Esophagus squamous epithelium (tissue), 5 donors: ENCODE measurements at places on chromosomes 13 and 19.
A peak's percentile ranks its signal among the peaks of the same experiment; 100 is the strongest.

DNA sequence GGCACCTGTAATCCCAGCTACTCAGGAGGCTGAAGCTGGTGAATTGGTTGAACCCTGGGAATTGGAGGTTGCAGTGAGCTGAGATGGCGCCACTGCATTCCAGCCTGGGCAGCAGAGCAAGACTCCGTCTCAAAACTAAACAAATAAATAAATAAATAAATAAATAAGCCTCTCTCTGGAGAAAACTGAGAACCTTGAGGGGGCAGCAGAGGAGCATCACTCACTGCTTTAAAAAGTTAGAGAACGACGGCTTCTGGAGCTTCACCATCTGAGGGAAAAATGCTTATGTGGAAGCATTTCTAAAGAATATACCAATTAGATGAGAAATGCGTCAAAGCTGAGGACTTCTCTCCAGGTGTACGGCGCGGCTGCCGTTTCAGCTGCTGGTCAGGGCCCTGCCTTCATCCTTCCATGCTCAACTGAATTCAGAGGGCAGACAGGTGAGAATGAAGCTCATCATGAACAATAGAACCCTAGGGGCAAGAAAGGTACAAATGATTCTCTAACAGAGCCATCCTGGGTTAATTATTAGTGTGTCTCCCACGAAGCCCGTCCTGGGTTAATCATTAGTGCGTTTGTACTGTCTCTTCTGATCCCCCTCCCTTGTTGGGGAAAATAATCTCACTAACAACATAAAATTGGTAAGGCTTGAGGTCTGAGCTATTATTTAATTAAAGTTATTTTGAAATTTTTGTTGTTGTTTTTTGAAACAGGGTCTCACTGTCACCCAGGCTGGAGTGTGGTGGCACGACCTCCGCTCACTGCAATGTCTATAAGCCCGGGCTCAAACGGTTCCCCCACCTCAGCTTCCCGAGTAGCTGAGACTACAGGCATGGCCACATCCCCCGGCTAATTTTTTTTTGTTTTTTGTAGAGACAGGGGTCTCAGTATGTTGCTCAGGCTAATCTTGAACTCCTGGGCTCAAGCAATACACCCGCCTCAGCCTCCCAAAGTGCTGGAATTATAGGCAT is 80.1 kb downstream of the IPO5 start:
- DNase-seq: no peak

GRCh38 chr19:41377977-41378709 is 1.8 kb downstream of the TMEM91 start:
- no peak for DNase-seq

GRCh38 chr19:39969266-39969665 is 1.7 kb upstream of the PSMC4 start:
- DNase-seq: no peak

DNA sequence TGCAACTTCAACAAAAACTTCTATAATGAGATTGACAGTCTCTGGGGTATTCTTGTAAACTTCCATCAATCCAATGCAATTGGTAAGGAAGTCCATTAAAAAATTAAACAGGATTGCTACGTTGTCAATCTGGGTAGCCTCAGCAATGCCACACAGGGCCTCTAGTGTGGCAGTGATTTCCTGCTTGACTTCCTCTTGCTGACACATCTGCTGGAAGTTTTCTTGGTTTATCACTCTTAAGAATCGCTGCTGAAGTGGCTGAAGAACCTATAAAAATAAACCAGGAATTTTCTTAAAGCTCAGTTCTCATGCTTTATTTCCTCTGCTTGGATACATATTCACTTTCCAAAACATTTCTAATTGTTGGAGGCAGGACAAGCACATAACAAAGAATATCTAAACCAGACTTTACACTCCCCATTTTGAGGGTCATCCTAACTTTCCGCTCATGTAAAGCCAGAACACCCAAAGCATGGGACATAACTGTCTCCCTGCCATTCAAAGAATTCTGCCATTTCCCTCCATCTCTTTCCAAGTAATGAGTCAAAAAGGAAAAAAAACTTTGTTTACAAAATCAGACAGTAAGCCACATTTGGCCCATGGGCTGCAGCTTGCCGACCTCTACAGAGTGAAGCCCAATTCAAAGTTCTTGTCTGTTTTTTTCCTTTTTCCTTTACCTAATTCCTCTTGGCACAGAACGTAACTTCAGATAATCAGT is 23.2 kb upstream of the EEF1AKMT1 start:
- no peak for DNase-seq

- no peak for DNase-seq
Observed at GRCh38 chr13:25699056-25699455, 327.3 kb downstream of the ATP8A2 start.

DNA sequence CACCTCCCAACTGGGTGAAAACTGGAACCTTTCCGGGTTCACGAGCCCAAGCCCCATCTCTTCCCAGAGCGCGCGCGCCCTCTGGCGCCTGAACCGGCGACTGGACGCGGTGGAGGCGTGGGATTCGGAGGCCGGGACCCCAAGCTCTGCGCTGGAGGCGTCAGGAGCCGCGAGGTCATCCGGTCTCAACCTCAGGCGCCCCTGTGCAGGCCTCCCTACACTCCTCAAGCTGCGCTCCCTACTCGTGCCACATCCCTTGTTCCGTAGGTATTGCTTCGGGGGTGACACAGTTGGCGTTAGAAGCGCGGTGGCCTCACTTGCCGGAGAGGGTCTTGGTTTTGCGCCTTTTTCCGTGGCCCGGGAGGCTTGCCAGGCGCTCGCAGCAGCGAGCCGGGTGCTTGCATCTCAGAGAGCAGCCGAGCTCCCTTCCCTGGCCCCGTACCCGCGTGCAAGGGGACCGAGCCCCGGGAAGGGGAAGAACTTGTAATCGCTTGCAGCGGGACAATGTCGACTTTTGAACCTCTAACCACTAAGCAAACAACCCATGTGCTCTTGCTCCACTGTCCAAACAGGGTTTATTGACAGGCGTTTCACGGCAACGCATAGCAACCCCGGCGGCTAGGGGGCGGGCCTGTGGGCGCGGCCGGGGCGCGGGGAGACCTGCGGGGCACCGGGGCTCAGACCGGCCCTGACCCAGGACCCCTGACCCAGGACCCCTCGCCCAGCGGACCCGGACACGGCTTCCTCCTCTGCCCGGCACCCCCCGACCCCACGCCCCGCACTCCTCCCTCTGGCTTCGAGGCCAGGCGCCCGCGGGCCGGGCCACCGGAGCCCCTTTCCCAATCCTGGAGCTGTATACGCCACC is 8.5 kb downstream of the CDX2 start:
- DNase-seq: no peak

GRCh38 chr13:23866420-23867026 is 22.7 kb downstream of the MIPEP start:
- no peak for DNase-seq

GRCh38 chr19:35949131-35949530 is 13.0 kb downstream of the LRFN3 start:
- no peak for DNase-seq

DNA sequence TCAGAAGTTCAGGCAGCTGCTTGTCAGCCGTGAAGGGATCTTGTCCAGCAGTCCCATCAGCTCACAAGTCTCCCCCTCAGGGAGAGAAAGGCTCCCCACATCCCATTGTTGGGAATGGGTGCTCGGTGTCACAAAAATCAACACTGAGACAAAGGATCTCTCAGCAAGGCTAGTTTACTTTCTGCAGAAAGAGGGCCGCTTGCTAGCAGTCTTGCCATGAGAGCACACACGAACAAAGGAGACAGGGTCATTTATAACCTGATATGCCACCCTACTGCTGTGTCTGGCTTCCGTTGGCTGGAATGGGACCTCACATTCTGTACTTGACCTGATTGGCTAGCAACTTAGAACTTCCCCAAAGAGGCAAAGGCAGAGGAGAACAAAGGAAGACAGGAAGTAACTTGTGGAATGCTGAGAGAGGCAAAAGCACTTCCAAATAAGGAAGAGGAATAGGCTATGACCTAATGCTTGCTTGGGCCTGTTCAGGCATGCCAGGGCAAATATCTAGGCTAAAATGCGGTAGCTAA is 8.7 kb upstream of the IGFL3 start:
- DNase-seq: no peak

DNA sequence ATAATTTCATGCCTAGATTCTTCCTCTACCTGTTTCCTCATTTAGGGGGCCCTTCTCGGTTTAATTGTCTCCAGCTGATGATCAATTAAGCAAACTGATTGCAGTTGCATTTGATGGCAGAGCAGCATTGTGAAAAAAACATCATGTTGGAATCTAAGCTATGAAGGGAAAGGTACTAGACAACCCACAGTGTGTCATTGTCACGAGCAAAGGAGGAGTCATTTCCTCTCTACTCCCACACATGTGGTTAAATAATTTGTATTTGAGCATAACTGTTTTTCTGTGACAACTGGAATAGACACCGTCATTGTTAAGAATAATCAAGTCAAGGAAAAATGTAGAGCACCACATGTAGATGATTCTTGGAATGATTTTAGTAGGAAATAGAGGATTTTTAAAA is 240.3 kb downstream of the DCT start:
- no peak for DNase-seq

GRCh38 chr13:21619633-21620220 is 15.8 kb upstream of the MICU2 start:
- no peak for DNase-seq

DNA sequence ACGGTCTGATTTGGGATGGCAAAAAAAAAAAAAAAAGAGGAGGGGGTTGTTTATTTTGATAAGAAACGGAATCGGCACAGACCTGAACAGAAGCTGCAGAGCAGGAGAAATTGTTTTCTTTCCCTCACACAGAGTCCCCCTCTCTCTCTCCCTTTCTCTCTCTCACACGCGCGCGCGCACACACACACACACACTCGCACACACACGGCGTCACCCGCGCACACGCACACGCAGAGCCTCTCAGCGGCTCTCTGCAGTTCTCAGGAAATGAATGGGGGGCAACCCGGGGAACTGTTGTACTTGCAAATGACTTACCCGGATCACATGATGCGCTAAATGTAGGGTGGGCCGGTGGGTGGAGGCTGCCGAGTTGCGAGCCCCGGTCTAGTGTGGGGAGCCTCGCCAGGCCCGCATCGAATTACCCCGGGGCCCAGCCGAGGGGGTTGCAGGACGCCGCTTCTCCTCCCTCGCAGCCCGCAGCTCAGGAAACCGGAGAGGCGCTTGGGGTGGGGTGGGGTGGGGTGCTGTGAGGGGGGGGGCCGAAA is 475 bp downstream of the KLF12 start:
- DNase-seq: peak; percentile 78

GRCh38 chr13:58488251-58488650 is 856.7 kb downstream of the PCDH17 start:
- DNase-seq: no peak

DNA sequence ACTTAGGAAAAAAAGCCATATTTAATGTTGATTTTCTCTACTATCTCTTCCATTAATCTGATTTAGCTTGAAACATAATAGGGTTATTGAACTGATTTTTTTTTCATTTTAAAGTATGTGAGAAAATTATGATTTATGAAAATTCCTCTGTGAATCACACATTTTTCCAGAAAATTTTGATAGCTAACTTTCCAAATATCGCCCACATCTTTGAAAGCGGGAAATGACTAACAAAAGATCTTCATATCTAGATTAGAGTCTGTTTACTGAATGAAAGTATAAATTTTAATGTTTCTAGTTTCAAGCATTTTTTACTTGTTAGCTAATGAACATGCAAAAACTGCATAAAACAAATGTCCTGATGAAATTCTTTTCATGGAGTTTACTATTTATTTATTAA is 97.4 kb downstream of the POSTN start:
- no peak for DNase-seq

GRCh38 chr19:19259741-19260140 is 13.4 kb downstream of the TM6SF2 start:
- no peak for DNase-seq

DNA sequence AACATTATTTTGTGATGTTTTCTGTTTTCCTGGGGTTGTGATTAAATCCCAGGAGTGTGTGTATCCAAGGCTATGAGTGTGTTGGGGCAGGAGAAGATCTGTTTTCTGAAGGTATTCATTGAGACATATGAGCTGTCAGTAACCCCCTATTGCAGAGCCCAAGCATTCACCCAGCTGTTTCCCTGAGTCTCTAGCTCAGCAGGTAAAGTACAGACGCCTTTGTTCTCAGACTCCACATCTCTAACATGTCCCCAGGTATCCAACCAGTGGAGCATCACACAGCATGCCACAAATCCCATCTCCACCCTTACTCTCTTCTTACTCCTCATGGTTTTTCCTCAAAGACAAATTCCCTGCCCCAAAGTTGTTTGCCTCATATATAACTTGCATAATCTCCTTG is 213.6 kb downstream of the PCDH20 start:
- no peak for DNase-seq

DNA sequence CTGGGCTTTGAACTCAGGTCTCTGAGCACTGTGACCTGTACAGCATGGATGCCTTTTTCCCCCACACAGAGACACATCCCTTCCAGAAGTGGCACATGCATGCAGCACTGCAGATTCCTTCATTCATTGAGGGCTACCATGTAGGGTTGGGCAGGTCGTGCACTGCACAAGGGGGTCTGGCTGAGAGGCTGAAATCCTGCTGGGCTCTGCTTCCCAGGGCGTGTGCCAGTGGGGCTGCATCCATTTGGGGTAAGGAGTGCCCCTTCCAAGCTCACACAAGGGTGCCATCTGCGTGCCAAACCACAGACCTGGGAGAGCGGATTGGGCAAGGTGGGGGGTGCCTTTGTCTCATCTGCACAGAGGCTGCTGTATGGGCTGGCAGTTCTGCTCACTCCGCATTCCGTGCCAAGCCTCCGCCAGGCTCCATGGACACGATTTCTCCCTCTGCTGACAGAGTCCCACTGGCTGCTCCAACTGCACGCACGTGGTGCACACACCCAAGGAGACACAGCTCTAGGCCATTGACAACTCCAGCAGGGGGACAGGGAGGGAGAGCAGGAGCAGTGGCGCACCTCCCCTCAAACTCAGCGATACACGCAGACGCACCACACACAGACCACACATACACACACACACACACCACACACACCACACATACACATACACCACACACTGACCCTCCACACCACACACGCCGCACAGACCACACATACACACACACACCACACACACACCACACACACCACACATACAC is 4.5 kb upstream of the SHISA7 start:
- no peak for DNase-seq

DNA sequence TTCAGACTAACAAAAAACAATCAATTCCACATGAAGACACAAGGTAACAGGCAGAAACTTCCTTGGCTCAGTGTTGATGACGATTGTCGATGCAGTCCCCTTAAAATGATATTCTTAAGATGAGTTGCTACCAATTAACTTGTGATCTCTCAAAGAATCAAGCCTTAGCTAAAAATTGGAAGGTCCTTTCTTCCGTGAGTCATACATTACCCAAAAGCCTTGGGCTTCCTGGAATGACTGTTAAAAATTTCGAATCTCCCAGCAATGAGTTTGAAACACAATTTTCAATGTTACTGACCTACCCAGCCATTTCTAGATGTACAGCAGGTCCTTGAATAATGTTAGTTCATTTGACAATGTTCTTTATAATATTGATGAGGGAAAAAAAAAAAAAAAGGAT is 28.0 kb upstream of the RB1 start:
- no peak for DNase-seq
